GM12864 (cell line): ENCODE measurements at places on chromosomes 12 and 14.

DNA sequence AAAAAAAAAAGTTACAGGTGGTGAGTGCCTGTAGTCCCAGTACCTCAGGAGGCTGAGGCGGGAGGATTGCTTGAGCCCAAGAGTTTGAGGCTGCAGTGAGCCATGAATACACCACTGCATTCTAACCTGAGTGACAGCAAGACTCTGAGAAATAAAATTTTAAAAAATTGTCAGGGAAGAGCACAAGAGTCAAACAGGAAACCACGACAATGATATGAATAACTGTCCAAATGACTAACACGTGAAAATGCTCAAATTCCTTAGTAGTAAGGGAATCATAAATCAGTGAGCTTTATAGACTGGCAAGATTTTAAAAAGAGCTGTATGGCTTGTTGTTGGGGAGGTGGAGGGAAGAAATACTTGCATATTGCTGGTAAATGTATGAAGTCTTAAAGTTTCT is 12.9 kb upstream of the ASPG start:
- no peak for DNase-seq

GRCh38 chr12:75561921-75562320 is 50.5 kb upstream of the KRR1 start:
- no peak for DNase-seq

DNA sequence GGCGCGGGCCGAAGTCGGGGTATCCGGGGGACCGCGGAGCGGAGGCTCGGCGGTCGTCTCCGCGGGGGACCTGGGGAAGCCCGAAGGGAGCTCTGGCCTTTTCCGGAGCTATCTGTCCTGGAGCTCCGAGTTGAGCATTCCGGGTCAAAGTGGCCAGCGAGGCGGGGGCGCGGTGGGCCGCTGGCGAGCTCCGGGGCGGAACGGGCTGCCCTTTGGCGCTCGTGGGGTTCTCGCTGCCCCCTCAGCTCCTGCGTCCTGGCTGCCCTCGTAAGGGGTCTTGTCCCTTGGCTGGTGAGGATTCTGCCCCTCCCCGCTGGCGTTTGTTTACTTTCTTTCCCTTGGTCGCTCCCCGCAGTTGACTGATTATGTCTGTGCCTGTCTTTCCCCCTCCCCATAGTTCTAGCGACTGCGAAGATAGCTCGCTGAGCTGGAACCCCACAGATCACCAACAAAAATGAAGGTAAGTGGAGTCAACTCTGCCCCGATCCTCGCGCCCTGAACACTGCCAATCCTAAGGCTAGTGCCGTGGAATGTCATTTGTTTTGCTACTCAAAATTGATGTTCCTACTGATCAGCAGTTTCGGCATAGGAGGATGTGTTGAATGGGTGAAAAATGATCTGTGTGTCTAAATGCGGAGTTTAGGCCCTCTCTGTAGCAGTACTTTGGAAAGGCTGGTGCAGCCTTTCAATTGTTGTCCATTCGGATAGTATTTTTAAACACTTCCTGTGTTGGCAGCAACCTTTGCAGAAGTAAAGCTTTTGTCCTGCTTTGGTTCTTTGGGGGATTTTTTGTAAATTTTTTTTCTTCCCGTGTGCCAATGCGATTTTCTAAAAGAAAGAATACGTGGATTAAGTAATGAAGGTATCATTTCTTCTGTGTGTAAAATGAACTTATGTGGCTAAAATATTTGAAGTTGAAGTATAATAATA is 1.3 kb downstream of the ARID4A start:
- DNase-seq: no peak

DNA sequence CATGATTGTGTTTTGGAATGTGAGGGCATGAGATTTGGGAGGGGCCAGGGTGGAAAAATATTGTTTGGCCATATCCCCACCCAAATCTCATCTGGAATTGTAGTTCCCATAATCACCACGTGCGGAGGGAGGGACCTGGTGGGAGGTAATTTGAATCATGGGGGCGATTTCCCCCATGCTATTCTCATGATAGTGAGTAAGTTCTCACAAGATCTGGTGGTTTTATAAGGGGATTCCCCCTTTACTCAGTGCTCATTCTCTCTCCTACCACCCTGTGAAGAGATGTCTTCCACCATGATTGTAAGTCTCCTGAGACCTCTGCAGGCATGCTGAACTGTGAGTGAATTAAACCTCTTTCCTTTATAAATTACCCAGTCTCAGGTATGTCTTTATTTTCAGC is 15.7 kb downstream of the OR10P1 start:
- no peak for DNase-seq

DNA sequence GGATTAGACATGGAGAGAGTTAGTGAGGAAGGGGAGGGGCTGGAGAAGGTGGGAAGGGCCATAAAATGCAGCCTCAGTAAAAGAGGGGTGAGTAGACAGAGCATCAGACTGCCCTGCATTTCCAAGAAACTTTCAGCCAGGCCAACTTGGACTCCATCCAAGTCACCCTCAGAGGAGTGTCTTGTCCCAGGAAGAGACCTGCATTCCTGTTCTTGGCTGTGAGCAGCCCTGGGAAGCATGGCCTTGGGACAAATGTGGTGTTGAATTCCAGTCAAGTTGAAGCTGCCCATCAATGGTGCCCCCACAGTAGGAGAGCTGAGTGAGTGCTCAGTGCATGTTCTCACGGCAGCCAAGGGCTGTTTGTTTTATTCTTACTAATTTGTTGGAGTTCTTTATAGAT is 35.0 kb upstream of the TUNAR start:
- DNase-seq: no peak

GRCh38 chr12:71295953-71296352 is 138.2 kb upstream of the TSPAN8 start:
- DNase-seq: no peak

- no peak for DNase-seq
Observed at GRCh38 chr12:45959025-45959424, 31.3 kb downstream of the SCAF11 start.

DNA sequence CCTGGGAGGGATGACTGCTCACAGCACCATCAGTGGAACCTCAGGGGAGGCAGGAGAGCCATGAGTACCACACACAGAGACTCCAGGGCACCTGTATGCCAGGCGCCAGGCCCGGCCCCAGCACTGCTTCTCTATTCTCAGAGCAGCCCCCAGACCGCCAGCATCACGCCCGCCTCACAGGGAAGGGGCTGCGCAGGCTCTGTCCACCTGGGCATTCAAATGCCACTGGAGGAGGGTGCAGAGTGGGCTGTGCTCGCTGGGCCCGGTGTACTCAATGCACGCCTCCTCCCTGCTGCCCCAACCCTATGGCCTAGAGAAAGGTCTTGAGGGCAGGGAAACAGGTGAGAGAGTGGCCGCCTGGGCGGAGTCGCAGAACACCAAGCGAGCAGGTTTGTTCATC is 43.6 kb downstream of the CCDC85C start:
- no peak for DNase-seq

- DNase-seq: no peak
Observed at GRCh38 chr14:75626396-75626795, 34.3 kb downstream of the ERG28 start.

GRCh38 chr14:48390346-48390745 is 714.9 kb upstream of the MDGA2 start:
- no peak for DNase-seq

- DNase-seq: no peak
Observed at GRCh38 chr12:106986135-106986534, 811 bp downstream of the MTERF2 start.

GRCh38 chr12:125092108-125092871 is 27.1 kb downstream of the AACS start:
- DNase-seq: no peak

GRCh38 chr14:73712071-73712506 is 2.1 kb downstream of the PNMA1 start:
- DNase-seq: no peak

- DNase-seq: no peak
Observed at GRCh38 chr14:100305324-100306100, 732 bp downstream of the SLC25A29 start.

- no peak for DNase-seq
Observed at GRCh38 chr14:27387463-27387862, 789.6 kb upstream of the NOVA1 start.

DNA sequence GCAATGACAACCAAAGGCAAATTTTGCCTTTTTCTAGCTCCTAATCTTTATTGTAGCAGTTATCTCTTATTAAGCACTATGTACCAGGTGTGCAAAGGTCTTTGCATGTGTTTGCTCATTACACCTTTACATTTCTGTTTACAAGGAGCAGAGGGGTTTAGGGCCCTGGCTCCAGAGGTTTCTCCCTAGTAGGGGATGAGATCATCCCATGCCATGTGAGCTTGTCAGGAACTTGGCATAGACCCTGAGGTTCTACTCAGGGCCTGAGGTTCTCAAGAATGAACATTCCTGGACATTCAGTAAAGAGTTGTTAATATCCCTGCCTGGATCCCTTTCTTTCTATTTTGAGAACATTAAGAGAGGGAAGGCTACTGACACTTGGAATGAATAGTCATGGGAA is 292.0 kb downstream of the RPAP3 start:
- no peak for DNase-seq

GRCh38 chr12:74747305-74747704 is 209.7 kb downstream of the ATXN7L3B start:
- no peak for DNase-seq

- DNase-seq: no peak
Observed at GRCh38 chr12:88595697-88596096, 15.4 kb upstream of the KITLG start.

- DNase-seq: no peak
Observed at GRCh38 chr12:91191513-91192111, 9.0 kb upstream of the DCN start.

DNA sequence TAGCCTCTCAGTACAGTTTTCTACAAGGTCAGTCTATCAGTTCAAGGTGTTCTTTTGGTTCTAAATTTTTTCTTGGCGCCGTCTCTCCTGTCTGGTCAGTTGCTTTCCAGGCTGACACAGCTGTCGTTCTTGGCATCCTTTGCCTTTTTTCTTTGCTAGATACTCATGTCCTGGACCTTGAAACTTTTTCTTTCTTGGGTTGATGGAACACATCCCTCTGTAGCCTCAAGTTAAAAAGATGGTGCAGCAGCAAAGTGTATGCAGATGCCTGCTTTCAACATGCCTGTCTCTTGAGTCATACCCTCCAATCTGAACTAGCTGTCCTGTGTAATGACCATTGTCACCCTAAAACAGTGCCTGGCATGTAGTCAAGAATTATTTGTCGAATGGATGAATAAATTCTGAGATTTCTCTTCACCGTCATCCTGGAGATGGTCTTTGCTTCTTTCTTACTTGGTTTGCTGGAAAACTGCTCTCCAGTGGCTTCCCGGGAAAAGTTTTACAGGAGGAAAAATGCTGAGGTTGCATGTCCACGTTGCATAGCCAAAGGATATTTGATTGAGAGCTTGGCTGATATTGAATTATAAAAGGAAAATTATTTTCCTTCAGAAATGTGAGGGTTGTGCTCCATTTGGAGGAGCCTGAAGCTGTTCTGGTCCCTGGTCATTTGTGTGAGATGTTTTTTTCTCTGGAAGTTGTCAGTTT is 4.6 kb downstream of the NYNRIN start:
- no peak for DNase-seq

GRCh38 chr14:94047581-94047980 is 21.4 kb downstream of the OTUB2 start:
- DNase-seq: no peak

DNA sequence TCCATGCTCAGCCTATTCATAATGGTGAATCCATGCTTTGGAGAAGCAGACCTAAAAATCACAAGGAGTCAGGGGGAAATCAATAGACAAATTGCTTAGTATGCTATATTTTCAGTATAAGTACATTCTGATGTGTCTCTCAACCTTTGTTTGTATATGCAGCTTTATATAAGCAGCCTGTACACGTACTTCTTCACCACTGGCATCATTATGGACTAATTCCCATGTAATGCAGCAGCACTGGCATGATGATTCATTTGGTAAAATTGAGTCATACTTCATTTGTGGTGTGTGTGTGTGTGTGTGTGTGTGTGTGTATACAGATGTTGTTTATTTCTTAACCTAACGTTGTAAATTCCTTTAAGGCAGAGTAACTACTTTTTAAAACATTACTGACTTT is 10.9 kb downstream of the DCP1B start:
- no peak for DNase-seq

GRCh38 chr14:33655421-33655820 is 295.5 kb downstream of the EGLN3 start:
- no peak for DNase-seq

DNA sequence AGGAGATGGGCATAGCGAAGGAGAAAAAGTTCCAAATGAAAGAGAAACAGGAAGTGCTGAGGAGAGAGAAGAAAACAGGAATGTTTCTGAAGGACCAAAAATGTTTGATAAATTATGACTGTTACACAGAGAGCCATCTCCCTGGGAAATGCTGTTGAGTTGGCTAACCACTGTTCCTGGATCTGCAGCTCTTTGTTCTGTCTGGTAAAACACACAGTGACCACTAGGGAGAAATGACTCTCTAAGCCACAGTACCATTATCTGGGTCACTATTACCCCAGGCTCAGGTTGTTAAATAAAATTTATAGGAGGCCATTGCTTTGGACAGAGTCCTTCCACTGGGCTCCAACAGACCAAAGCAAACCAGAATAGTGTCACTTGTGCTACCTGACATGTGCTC is 219.3 kb downstream of the CRADD start:
- DNase-seq: no peak

DNA sequence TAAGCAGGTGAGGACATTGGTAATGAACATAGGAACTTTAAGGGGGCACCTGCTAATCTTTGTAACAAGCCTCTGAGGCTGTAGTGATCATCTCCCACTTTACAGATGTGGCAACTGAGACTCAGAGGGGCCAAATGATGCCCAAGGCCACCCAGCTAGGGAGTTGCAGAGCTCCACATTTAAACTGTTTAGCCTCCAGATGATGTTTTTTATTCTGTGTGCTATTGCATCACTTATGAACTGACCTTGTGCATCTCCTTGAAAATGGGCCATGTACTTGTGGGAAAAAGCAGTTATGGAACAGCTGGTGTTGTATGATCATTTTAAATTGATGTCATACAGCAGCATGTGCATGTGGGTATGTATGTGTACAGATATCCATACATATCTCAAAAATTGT is 41.4 kb downstream of the TPCN1 start:
- DNase-seq: no peak

DNA sequence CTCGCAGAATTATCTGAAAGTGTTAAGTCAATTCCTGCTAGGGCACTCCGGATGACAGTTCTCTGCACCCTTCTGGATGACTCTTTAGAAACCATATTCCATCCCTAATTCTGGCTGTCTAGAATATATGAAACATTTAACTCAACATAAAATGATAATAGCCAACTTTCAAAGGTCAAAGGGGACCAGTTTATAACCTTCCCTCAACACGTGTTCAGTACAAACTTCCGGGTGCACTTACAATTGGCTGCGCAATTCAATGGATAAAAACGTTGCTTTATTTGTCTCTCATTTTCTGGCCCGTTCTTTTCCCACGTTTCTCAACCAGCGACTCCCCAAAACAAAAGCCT is 1.3 kb downstream of the SBNO1 start:
- DNase-seq: no peak

GRCh38 chr12:31011336-31011735 is 62.3 kb upstream of the DDX11 start:
- DNase-seq: no peak

- no peak for DNase-seq
Observed at GRCh38 chr14:73105050-73105449, 31.3 kb upstream of the PSEN1 start.
